RPMI7951 (cell line): ENCODE measurements at places on chromosomes 5 and 9. TPM values are rescaled to one million over a fixed set of nuclear protein-coding genes. Genes with fewer than 3 reads are reported as not detected.

- DNase-seq = peak; percentile 11
Observed at GRCh38 chr9:111274737-111275136, 55.3 kb downstream of the OR2K2 start.

GRCh38 chr9:69671879-69672595 lies at the start of gene APBA1:
Gene APBA1, minus strand, starts transcription at chr9:69672371.
- peak; percentile 43 for DNase-seq

DNA sequence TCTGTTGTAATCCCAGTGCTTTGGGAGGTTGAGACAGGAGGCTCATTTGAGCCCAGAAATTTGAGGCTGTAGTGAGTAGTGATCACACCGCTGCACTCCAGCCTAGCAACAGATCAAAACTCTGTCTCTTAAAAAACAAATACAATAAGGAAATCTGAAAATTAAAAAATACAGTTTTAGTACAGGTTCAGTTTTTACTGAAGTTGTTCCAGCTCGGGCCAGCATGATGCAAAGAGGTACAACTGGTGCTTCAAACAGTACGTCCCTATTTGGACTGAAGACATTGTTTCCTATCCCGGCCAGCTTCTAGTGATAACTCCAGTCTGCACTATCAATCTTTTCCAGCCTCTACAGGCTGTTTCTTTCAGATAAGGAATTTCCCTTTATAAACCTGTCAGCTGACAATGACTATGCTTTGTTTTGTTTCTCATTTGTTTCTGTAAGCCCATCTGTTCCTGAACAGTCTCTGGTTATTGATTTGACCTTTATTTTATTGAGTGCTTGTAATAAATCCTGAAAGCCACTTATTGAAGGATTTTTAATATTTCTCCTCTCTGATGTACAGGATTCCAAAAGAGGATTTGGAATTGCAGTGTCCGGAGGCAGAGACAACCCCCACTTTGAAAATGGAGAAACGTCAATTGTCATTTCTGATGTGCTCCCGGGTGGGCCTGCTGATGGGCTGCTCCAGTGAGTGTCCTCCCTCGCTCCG lies 41.9 kb downstream of the TJP2 start:
- no peak for DNase-seq

- no peak for DNase-seq
Observed at GRCh38 chr5:173056783-173057061, 570 bp downstream of the CREBRF start.

DNA sequence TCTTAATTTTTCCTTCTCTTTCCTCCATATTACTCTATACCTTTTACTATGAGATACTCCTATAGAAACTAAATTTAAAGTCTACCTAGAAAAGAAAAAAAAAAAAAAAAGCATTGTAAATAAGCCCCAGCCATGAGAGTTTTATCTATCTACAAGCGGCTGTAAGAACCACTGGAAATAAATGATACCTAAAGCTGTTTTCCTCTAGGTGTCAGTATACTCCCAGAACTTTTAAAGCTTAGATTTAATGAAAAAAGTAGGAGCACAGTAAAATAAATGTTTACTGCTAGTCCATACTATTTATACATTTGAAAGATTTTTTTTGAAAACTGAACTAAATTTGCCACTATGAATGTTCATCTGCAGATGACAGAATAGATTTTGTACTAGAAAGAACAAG lies 26.2 kb downstream of the TYRP1 start:
- peak; percentile 45 for DNase-seq

GRCh38 chr9:100652850-100653249 lies 75.0 kb downstream of the CAVIN4 start:
- peak; percentile 34 for DNase-seq

DNA sequence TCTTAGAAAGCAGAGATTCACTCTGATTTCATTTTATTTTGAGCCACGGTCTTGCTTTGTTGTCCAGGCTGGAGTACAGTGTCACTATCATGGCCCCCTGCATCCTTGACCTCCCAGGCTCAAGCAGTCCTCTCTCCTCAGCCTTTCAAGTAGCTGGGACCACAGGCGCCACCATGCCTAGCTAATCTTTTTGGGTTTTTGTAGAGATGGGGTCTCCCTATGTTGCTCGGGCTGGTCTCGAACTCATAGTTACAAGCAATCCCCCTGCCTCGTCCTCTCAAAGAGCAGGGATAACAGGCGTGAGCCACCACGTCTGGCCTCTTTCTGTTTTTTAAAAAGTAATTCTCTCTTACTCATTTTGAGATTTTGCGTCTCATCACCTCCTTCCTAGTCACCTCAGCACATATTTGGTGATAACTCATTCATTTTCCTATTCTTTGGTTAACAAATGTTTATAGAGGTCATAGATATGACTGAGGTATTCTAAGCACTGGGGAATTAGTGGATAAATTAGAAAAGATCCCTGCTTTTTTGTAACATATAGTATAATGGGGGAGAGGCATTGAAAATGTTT lies 10.8 kb upstream of the DCP2 start:
- no peak for DNase-seq

- DNase-seq = no peak
Observed at GRCh38 chr9:122084026-122084675, 9.0 kb downstream of the TTLL11 start.

DNA sequence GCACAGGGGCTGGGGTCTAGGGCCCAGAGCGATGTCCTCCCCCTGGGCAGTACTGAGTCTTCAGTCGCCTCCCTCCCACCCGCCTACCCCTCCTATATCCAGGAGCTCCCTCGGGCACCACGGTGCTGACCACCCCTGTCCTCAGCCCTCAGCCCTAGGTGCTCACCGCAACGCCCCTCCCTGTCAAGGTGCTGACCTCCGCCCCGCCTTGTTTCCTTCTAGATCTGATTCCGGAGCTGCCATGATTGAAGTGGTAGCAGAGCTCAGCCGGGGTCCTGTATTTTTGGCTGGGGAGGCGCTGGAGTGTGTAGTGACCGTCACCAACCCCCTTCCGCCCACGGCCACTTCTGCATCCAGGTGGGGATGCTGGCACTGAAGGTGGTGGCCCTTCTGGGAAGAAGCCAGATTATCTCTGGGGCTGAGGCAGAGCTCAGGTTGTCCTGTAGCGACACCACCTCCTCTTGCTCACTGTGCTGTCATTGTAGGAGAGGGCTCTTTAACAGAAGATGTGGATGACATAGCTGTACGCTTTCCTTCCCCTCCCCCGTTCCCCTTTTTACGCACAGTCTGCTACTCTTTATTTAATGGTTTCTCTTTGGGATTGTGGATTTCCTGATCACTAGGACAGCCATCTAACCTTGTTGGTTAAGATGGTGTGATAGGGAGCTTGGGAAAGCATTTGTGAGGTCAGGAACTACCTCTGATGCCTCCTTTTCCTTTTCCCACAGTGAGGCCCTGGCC lies 598 bp downstream of the RGP1 start:
- no peak for DNase-seq

- peak; percentile 76 for DNase-seq
Observed at GRCh38 chr5:149831492-149831891, 101.4 kb downstream of the PPARGC1B start.

- DNase-seq = peak; percentile 8
Observed at GRCh38 chr9:72978744-72979143, 25.9 kb upstream of the ALDH1A1 start.

GRCh38 chr5:177552839-177553455 lies 1.4 kb downstream of the FAM193B start:
- peak; percentile 22 for DNase-seq

The NELFB gene
- total RNA-seq = 34.2 and 46.8 TPM in 2 replicates

The MAP1B gene
- total RNA-seq = 26.4 and 35.8 TPM in 2 replicates

The PDE4D gene
- 14.6 and 17.2 TPM in 2 replicates for total RNA-seq
